ENCODE measurements at places on chromosomes 5 and 9. TPM values are rescaled to one million over a fixed set of nuclear protein-coding genes. Genes with fewer than 3 reads are reported as not detected.
A peak's percentile ranks its signal among the peaks of the same experiment; 100 is the strongest.

Gene TSSK1B
- total RNA-seq = not detected

Gene TCOF1
- total RNA-seq = 19.3 TPM

Gene CD274
- 14.7 TPM for total RNA-seq

Gene FAM13B
- total RNA-seq = 22.1 TPM

Gene RXRA
- 57.1 TPM for total RNA-seq

Gene PKD2L2
- 0.16 TPM for total RNA-seq

Gene GOLM1
- total RNA-seq = 3.7 TPM

Gene AMBP
- total RNA-seq = not detected

- no peak overlapping the region for H3K27ac ChIP-seq
- no peaks in the 10 kb centered on the region for H3K36me3 ChIP-seq
- peaks cover 17% of the 10 kb centered on the region for H3K27me3 ChIP-seq
- no peak for DNase-seq
These were observed 858 bp downstream of the NCS1 start for GRCh38 chr9:130172858-130173665.

DNA sequence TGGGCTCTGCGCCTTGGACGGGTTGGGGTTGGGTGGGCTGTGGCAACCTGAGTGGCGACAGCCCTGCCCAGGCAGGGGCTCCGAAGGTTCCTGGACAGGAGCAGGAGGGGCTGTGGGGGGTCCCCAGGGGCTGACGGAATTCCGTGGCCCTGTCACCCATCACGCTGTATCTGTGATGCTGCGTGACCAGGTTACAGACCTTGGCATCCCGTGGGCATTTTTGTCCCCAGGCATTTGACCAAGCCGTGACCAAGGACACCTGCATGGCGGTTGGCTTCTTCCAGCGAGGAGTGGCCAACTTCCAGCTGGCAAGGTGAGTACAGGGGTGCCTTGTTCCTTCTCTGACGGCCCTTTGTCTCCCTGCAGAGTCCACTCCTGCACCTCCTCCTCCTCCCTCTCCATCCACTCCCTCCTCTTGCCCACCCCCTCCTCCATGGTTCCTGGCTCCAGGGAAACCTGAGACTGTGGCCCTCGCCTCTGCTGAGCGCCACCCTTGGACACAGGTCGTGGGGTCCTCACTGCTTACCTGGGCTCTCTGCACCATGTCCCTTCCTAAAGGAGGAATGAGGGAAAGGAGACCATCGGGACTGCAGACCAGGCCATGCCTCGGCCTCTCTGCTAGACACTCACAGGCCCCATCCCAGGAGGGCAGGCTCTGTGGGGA lies 3.0 kb downstream of the NOXA1 start:
- peak overlapping the region; percentile 54 for H3K27ac ChIP-seq
- H3K27me3 ChIP-seq = no peaks in the 10 kb centered on the region
- peak; percentile 16 for DNase-seq
- H3K4me3 ChIP-seq = no peak overlapping the region
- H3K36me3 ChIP-seq = no peaks in the 10 kb centered on the region

DNA sequence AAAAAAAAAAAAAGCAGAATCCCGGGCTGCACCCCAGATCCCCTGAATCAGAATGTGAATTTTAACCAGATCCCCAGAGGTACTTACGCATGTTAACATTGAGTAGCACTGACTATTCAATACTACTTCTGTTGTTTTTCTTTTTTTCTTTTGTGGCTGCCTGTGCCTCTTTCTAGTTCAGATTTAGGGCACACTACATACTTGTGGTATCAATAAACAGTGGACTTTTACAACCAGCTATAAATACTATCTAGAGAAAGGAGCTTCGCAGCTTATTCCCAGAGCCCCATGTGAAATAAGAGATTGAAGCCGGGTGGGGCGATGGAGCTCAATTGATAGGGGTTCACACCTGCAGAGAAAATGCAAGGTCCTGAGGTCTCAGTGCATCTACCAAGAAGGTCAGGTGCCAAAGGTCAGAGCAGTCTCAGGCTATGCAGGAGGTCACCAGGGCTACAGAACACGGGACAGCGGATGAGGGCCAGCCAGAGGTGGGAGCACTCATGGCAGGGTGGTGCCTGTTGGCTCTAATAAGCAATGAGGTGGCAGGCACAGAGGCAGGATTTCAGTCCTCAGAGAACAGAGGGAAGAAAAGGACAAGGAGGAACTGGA lies 22.3 kb downstream of the WWC1 start:
- H3K36me3 ChIP-seq = no peaks in the 10 kb centered on the region
- DNase-seq = no peak
- no peak overlapping the region for H3K4me3 ChIP-seq
- no peaks in the 10 kb centered on the region for H3K4me1 ChIP-seq
- peaks cover 28% of the 10 kb centered on the region for H3K27me3 ChIP-seq

- no peaks in the 10 kb centered on the region for H3K27me3 ChIP-seq
- H3K4me1 ChIP-seq = peaks cover 80% of the 10 kb centered on the region
- H3K4me3 ChIP-seq = peak within 1 kb of the TSS; percentile 77
- H3K27ac ChIP-seq = peak within 1 kb of the TSS; percentile 96
- DNase-seq = peak; percentile 77
- peaks cover 10% of the 10 kb centered on the region for H3K36me3 ChIP-seq
These were observed at the start of gene PROB1 for GRCh38 chr5:139394654-139395566. PROB1 (minus strand) TSS chr5:139395104; CDS start chr5:139395081, 23 bp downstream.

DNA sequence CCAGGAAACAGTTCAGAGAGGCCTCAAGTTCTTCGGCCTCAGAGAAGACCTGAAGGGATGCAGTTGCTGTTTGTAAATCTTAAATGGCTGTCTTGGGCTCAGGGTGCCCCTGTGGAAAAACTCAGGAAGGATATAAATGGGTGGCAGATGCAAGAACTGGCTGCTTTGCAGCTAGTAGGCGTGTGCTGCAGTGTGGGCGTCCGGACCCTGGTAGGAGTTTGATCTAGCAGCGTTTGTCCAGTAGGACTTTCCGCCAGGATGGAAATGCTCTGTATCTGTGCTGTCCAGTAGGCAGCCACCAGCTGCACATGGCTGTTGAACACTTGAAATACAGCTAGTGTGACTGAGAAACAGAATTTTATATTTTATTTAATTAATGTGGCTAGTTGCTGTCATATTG lies 7.7 kb downstream of the CDX1 start:
- no peak overlapping the region for H3K27ac ChIP-seq
- H3K27me3 ChIP-seq = peaks cover 11% of the 10 kb centered on the region
- H3K4me3 ChIP-seq = no peak overlapping the region
- no peak for DNase-seq
- H3K4me1 ChIP-seq = peaks cover 2% of the 10 kb centered on the region

- peaks cover 5% of the 10 kb centered on the region for H3K36me3 ChIP-seq
- H3K4me3 ChIP-seq = no peak overlapping the region
- H3K4me1 ChIP-seq = peaks cover 50% of the 10 kb centered on the region
- DNase-seq = no peak
- H3K27me3 ChIP-seq = no peaks in the 10 kb centered on the region
- peak overlapping the region; percentile 73 for H3K27ac ChIP-seq
These were observed 91.2 kb downstream of the TLE1 start for GRCh38 chr9:81598123-81598497.

GRCh38 chr9:87445646-87446045 lies 52.0 kb upstream of the DAPK1 start:
- H3K4me1 ChIP-seq = no peaks in the 10 kb centered on the region
- H3K36me3 ChIP-seq = no peaks in the 10 kb centered on the region
- H3K27ac ChIP-seq = no peak overlapping the region
- DNase-seq = no peak
- no peak overlapping the region for H3K4me3 ChIP-seq
- no peaks in the 10 kb centered on the region for H3K27me3 ChIP-seq

DNA sequence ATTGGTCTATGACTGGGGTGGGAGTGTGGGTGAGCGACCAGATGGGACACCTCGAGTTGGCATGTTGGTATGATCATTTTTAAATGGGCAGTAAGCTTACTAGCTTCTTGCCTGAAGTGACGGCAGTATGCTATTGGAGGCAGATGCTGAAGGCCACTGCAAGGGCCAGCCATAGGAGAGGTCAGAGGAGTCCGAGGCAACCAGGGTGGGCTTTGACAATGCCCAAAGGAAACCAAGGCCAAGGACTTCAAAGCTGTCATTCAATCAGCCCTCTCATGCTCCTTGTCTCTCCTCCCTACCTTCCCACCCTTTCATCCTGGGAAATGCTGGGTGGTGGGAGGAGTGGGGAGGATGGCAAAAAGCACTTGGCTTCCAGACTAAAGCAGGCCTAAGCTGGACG lies 57.1 kb upstream of the GLRX start:
- H3K36me3 ChIP-seq = no peaks in the 10 kb centered on the region
- DNase-seq = no peak
- no peaks in the 10 kb centered on the region for H3K4me1 ChIP-seq
- no peak overlapping the region for H3K27ac ChIP-seq

DNA sequence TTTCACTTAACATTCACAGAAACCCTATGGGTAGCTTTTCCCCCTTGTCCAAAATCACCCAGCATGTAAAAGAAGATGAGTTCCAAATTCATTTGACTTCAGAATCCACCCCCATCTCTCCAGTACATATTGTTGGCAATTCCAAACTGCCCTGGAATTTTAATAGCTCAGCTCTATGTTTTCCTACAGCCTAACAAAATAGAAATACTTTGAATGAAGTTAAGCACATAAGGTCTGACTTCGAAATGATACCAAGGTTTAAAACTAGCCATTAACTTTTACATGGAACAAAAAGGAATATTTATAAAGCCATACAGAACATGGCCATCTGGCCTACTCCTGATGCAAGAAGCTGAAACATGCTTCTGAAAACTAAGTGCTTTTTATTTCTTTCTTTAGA lies 634.3 kb downstream of the PDE4D start:
- DNase-seq = no peak
- no peaks in the 10 kb centered on the region for H3K36me3 ChIP-seq

GRCh38 chr5:84354101-84354500 lies 30.6 kb downstream of the EDIL3 start:
- no peaks in the 10 kb centered on the region for H3K4me1 ChIP-seq
- no peak for DNase-seq
- no peaks in the 10 kb centered on the region for H3K36me3 ChIP-seq

- H3K27ac ChIP-seq = no peak overlapping the region
- no peaks in the 10 kb centered on the region for H3K36me3 ChIP-seq
- no peaks in the 10 kb centered on the region for H3K4me1 ChIP-seq
- no peak overlapping the region for H3K4me3 ChIP-seq
- no peak for DNase-seq
These were observed 111.5 kb upstream of the OSMR start for GRCh38 chr5:38734353-38734752.

DNA sequence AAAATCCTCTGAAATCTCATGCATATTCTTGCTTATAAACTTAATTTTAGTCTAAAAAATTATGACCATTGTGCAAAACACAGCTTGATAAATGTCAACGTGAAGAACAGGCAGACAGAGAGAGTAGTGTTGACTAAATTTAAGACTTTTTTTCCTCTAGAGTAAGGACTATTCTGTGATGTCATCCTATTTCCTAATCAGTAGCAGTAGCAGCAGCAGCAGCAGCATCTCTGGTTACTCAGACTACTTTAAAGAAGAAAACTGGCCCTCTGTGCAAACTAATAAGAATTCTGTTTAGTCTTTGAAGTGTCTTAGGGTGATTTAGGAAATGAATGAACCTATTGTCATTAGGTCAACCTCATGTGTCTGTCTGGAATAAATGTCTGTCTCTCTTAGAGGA lies 403.0 kb downstream of the HINT1 start:
- no peaks in the 10 kb centered on the region for H3K4me1 ChIP-seq
- H3K27ac ChIP-seq = no peak overlapping the region
- H3K36me3 ChIP-seq = no peaks in the 10 kb centered on the region
- no peaks in the 10 kb centered on the region for H3K27me3 ChIP-seq
- no peak for DNase-seq

GRCh38 chr9:5587024-5587423 lies 41.9 kb upstream of the RIC1 start:
- DNase-seq = no peak
- no peak overlapping the region for H3K27ac ChIP-seq
- H3K4me3 ChIP-seq = no peak overlapping the region
- no peaks in the 10 kb centered on the region for H3K36me3 ChIP-seq

- H3K36me3 ChIP-seq = no peaks in the 10 kb centered on the region
- DNase-seq = no peak
- H3K27me3 ChIP-seq = peaks cover 18% of the 10 kb centered on the region
- peaks cover 7% of the 10 kb centered on the region for H3K4me1 ChIP-seq
- H3K27ac ChIP-seq = no peak overlapping the region
These were observed 84.1 kb upstream of the SPATA31D4 start for GRCh38 chr9:81844131-81844567.

- no peaks in the 10 kb centered on the region for H3K27me3 ChIP-seq
- no peak for DNase-seq
- no peak overlapping the region for H3K27ac ChIP-seq
These were observed 18.9 kb downstream of the ALDH1A1 start for GRCh38 chr9:72933730-72934665.

DNA sequence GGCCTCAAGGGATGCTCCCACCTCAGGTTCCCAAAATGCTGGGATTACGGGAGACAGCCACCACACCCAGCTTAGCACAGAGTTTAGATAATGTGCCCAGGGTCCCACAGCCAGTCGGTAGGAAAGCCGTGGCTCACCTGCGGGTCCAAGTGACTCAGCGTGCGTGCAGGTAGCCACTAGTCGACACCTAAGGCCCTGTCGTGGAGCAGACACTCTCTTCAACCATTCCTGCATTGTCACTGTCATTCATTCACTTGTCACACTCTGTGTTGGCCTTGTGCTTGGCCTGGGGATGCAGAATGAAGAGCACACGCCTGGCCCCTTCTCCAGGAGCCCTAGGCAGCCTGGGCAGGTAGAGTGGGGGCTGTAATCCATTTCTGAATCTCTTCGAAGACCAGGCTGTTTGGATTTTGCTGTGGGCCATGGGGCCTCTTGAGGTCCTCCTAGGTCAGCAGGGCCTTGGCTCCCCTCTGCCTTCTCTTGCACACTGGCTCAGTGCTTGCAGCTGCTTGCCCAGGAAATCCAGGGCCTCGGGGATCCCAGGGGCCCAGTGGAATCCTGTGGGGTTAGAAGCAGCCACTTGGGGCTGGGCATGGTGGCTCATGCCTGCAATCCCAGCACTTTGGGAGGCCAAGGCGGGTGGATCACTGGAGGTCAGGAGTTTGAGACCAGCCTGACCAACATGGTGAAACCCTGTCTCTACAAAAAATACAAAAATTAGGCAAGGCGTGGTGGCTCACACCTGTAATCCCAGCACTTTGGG lies 6.1 kb upstream of the AIF1L start:
- H3K27ac ChIP-seq = no peak overlapping the region
- no peak overlapping the region for H3K4me3 ChIP-seq
- H3K27me3 ChIP-seq = peaks cover 30% of the 10 kb centered on the region
- no peaks in the 10 kb centered on the region for H3K36me3 ChIP-seq
- no peak for DNase-seq

GRCh38 chr9:33023661-33024060 lies 1.4 kb upstream of the DNAJA1 start:
- no peaks in the 10 kb centered on the region for H3K27me3 ChIP-seq

- no peaks in the 10 kb centered on the region for H3K4me1 ChIP-seq
- DNase-seq = no peak
- no peak overlapping the region for H3K4me3 ChIP-seq
- no peaks in the 10 kb centered on the region for H3K36me3 ChIP-seq
- no peak overlapping the region for H3K27ac ChIP-seq
- H3K27me3 ChIP-seq = no peaks in the 10 kb centered on the region
These were observed 189.4 kb downstream of the TENT4A start for GRCh38 chr5:6902597-6902996.
